Activated naive CD4-positive, alpha-beta T cell (primary cell): ENCODE measurements at places on chromosomes 1 and 21.

- no peak for DNase-seq
Observed at GRCh38 chr1:162372159-162373071, 4.2 kb downstream of the SPATA46 start.

GRCh38 chr1:68314151-68314780 lies 81.9 kb upstream of the WLS start:
- no peak for DNase-seq

DNA sequence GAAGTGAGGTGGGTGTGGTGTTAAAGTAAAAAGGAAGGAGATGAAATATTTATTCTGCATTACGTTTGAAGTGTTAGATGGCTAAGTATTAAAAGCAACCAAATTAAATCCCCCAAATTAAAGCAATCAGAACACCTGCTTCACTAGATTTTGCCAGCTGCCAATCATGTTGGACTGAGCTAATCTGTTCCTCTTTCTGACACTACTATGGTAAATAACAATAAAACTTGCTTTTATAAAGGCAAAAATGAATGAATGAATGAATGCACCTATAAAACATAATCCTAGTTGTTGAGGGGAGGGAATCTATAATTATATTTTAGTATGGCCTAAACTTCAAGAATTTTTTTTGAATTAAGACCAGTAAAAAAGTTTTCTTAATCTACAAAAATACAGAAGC lies 51.0 kb downstream of the RAB3GAP2 start:
- DNase-seq: no peak

GRCh38 chr1:202207292-202207691 lies 13.7 kb downstream of the LGR6 start:
- no peak for DNase-seq

GRCh38 chr1:60527567-60527966 lies 454.0 kb upstream of the C1orf87 start:
- no peak for DNase-seq

DNA sequence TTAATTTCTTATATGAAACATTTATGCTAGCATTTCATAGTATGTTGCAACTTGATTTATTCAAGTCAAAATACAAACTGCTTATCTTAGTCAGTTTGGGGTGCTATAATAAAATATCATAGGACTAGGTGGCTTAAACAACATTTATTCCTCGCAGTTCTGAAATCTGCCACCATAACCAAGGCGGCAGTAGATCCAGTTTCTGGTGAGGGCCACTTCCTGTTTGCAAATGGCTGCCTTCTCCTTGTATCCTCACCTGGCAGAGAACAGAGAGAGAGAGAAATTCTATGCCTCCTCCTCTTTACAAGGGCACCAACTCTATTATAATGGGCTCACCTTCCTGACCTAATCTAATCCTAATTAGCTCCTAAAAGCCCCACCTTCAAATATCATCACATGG lies 76.1 kb upstream of the RGS2 start:
- DNase-seq: no peak

DNA sequence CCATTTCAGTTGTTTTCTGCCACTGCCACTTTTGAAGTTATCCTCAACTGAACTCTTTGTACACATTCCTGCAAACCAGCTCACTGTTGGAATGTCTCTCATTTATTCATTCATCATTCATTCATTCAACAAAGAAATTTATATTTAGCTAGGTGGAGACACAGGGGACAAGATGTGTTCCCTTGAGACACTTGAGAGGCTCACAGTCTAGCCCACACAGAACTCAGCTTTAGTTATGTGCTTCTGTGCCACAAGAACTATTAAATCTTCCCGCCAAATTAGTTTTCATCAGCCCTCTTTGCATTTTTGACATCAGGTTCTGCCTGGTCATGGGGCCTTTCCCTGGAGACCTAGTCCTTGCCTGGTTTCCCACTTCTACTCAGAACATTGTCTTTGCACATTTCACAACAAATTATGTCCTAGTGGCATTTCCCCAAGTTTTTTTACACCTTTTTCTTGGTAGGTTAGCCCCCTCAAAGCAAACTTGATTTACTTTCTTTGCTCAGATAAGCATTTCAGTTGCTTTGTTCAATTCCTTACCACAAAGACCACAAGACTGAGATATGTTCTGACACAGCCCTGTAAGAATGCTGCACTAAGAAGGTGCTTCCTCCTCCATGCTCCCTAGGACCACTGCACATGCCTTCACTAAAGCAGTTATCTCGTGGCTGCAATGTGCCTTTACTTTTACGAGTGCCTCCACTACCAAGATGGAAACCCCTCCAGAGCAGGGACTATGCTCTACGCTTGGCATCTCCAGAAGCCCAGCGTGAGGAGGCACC lies 31.0 kb downstream of the ILDR2 start:
- no peak for DNase-seq

DNA sequence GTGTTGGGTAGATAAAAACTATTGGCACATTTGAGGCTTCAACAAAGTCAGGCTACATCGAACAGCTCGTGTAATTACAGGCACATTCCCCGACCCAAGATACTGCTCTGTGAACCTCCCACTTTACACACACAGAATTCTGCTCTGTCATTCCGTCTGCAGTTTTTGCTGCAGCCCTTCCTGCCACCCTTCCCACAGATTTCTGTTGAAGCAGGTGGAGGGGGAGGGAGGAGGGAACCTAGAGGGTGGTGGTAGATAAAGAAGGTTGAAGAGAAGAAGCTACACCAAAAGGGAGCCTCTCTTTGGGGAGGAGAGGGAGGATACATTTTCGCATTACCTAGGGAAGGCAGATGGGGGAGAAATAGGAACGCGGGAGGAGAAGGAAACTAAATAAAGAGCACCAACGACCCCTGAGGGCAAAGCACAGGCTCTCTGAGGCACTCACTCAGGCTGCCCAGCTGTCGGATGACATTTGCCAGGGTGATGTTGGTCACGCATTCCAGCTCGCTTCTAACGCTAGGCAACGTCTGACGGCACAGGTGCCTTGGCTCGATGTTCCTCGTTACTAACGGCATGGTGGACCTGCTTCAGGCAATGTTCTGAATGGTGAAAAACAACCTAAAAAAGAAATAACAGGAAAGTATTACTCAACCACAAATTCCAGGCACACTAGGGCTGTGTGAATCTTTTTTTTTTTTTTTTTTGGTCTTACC lies 36.0 kb downstream of the GPR3 start:
- DNase-seq: no peak

DNA sequence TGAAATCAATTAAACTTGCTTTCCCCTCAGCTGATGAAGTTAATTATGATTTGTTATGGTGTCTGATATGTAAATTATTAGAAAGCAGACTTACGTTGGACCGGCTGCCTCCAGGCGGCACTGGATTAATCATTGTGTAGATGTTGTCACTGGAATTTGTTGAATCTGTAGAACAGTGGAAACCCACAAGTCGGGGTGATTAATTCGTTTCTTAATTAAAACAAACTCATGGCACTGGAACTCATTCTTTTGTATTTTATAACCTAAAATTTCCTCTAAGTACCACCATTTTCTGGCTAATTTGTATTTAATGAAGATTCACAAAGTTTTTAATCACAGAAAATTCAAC lies 39.0 kb downstream of the MRPL37 start:
- DNase-seq: no peak

GRCh38 chr1:182170891-182171461 lies 109.5 kb upstream of the ZNF648 start:
- no peak for DNase-seq

- no peak for DNase-seq
Observed at GRCh38 chr21:26041431-26042180, 129.0 kb downstream of the APP start.

DNA sequence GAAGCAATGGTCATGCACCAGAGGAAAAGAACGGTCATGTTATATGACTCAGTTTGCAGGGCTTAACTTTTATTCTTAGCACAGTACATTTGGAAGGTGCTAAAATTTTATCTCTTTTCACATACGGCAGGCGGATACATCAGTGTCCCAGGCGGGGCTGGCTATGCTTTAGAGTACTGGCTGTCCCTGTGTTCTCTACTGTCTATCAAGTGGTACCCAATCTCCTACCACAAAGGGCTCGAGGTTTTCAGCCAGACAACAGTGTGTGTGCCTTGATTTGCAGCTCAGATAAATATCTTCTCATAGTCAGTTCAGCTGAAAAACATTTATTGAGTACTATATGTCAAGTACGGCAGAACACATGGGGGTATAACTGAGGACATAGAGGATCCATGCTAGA lies 65.3 kb downstream of the URB2 start:
- no peak for DNase-seq

DNA sequence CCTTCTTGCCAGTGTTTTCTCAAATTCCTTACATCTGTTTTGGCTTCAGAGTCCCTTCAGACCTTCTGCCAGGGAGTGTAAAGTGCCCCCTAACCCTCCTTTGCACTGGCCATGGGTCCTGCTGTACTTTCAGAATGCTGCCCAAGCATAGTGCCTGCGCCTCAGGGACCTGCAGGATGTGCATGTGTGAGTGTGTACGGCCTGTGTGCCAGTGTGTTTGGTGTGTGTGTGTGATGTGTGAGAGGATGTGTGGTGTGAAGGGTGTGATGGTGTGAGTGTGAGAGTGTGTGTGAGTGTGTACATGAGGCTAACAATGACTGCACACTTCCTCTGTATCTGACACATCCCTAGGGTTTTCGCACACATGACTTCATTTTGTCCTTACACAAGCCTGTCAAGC lies 265.8 kb upstream of the RAB4A start:
- no peak for DNase-seq

DNA sequence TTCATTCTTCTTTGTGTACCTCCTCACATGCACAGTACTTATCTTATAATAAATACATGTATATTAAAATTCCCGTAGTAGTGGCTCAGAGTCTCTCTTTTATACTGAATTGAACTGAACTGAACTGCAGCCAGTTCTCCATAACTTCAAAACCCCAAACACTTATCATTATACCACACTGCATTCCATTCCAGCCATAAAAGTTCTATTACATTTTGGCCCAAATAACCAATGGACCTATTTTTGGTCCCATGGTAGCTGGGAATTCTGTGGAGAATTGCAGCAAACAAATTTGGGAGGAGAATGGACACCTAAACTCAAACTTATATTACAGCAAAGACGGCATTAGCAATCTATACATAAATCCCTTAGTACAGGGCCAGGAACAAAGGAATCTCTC lies 86.6 kb upstream of the C1orf87 start:
- no peak for DNase-seq

DNA sequence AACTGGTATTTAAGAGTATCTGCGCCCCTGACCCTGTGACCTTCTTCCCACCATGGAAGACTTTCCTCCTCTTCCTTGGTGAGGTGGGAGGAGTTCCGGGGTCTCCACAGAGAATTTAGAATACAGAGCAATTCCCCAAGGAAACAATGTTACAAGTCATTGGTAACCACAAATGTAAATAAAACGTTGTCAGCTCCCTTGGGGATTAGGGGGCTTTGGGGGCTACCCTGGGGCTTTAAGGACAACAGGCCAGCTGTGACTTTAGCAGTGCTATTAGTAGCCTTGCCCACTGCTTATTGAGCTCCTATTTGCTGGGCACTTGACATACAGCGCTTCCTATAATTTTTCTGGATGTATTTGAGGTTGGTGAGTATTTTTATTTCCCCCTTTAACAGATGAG lies 69.0 kb downstream of the IGSF21 start:
- no peak for DNase-seq

DNA sequence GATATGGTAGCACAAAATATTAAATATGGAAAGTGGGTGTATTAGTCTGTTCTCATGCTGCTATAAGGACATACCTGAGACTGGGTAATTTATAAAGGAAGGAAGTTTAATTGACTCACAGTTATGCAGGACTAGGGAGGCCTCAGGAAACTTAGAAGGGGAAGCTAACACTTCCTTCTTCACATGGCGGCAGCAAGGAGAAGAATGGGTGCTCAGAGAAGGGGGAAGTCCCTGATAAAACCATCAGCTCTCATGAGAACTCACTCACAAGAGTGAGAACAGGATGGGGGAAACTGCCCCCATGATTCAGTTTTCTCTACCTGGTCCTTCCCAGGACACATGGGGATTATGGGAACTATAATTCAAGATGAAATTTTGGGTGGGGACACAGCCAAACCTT lies 15.8 kb upstream of the BACE2 start:
- DNase-seq: no peak

DNA sequence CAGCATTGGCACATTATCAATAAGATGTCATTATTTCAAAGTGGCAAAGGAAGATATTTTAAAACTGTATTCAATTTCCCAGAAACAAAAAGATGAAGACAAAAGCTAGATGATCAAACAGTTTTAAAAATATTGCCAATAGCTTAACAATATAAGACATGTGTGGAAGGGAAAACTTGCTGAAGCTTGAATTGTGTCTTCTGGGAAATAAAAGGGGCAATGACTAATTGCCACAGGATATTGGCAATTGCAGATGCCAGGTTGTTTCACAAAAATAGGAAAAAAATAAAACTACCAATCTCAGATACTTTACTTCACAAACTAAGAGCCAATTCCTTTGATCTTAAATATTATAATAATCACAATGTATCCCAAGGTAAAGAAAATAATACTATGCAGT lies 679.8 kb upstream of the ADAMTS5 start:
- no peak for DNase-seq
